Activated CD8-positive, alpha-beta memory T cell treated with anti-CD3 and anti-CD28 coated beads for 24 hours (primary cell): ENCODE measurements at places on chromosomes 3 and 15.

DNA sequence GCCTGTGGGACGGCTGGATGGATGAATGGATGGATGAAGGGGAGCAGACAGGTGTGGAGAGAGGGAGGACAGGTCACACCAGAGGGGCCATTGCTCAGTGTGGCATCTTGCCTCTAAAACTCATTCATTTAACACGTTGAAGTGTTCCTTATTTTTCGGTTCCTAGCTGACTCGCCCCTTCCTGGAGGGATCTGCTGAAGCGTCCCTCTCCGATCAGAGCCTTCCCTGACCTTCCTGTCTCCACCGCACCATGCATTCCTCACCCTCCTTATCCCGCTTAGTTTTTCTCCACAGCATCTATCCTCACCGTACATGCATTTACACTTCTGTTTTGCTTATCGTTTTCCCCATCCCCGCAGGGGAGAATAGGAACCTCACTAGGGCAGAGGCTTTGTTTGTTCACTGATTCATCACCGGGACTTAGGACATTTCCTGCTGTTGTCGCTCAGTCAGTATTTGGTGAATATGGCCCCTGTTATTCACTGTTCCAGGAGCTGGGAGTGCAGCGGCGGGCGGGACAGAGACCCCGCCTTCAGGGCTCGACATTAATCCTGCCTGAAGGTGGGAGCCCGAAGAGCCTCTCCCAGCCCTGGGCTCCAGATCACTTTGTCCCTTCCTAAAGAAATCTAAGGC is 32.0 kb downstream of the FOXL2 start:
- no peak for DNase-seq

DNA sequence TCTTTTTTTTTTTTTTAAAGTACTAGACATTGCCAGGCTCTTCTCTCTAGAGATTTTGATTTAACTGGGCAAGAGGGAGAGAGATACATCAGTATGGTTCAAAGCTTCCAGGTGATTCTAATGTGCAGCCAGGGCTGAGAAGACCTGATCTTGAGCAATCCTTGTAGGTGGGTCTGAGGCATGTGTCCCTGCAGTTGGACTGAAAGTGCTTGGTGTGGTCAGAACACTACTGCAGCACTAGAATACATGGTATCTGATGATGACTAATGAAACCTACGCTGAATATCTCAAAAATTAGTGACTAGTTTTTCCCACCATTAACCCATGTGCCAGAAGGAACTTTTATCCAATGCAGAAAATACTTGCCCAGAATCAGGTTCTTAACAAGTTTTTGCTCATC is 34.4 kb upstream of the MYO5C start:
- DNase-seq, result no peak

DNA sequence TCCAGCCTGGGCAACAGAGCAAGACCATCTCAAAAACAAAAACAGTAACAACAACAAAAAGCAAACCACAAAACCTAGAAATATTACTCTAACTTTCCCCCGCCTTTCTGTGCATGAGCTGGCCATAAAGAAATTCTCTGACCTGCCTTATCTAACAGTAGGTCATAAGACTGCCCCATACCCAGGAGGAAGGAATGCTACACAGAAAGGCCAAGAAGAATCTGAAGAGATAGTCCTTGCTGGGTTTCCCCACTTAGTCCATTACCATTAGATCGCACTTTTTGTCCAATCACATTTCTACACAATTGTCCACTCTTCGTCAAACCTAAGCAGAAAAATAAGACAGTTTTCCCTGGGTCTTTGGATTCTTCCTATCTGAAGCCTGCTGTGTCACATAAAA is 23.5 kb downstream of the CIAO2A start:
- no peak for DNase-seq

DNA sequence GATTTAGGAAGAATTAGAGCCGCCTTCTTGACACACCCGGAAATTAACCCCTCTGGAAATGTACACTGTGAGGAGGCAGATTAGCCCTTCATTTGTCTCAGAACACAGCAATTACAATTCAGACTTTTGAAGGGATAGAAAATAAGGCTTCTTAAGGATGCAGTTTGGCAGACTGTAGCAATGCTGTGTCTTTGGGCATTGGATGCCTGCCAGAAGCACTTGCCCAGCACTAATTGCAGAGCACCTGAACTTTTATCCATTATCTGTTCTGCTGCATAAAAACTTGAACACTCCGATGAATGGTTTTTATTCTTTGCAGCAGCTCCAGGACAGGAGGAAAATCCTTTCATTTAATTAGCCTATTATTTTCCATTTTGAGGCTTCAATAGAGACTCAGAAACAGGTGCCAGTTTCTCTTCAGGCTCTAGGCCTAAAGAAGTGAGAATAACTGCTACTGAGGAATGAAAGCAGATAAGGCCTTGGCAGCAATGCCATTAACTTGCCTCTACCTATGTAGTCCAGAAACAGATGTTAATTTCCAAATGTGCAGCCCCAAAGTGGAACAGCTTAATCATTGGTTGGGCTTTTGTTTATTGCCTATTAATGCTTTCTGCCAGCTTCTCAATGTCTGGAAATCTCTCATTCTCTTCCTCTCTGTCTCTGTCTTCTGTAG is 418.5 kb downstream of the NSUN3 start:
- DNase-seq, result no peak

- DNase-seq, result no peak
Measured at GRCh38 chr3:155110996-155111901, 31.1 kb downstream of the MME start.

DNA sequence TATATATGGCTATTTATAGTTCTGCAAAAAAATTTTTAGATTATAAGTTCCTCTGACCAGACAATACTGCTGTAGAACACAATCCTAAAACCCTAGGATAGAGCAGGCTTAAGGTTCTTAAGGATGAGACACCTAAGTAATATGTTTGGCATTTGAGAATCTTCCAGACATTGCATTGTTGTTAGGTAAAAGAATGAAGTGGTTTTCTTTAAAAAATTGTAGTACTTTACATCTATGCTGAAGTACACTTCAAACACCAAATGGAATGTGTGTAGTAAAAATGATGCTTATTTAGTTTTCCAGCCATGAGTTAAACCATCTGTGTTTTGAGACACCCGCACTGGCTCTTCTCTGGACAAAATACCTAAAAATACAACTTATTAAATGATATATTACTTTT is 857.7 kb downstream of the OTOL1 start:
- no peak for DNase-seq

GRCh38 chr3:89264037-89264560 is 156.7 kb downstream of the EPHA3 start:
- no peak for DNase-seq

DNA sequence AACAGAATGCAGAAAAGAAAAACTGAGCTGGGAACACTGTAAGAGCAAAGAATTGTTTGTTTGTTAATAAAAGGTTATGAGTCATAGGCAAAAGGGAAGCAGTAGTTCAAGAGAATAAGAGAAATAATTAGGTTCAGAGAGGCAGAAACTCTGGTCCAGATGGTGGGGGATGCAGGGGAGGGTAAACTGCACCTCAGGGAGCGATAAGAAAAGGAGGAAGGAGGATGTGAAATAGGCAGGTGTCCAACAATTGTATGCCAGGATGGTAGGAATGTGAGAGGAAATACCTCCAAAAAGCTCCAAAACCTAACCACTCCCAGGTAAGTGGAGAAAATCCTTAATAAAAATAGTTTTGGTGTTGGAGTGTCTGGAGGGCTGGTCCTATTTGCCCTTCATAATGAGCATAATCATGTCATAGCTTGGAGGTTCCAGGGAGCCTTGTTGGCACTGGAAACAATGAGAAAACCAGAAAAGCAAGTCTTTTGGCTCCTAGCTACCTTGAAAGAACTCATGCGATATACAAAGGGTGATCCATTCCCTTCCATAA is 405.4 kb upstream of the TBL1XR1 start:
- no peak for DNase-seq

GRCh38 chr15:29056839-29057450 is 171.2 kb downstream of the APBA2 start:
- no peak for DNase-seq

DNA sequence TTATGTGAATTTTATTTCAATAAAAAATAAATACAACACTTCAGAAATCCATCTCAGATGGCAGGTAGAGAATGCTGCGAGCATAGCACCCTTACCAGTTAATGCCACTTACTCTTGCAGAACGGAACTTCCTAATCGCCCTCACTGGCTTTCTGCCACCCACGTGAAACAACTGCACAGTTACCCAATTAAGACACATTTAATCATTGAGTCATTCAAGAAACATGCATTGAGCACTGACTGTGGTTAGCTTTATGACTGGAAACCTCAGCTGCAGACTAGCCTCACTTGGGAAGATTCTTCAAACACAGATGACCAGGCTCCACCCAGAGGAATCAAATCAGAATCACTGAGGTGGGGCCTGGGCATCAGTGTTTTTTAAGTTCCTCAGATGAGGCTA is 5.6 kb upstream of the MFGE8 start:
- DNase-seq, result no peak

GRCh38 chr3:46277476-46277875 is 35.2 kb downstream of the CCR3 start:
- DNase-seq, result no peak
